BE2C (cell line): ENCODE measurements at places on chromosomes 6 and 20.

DNA sequence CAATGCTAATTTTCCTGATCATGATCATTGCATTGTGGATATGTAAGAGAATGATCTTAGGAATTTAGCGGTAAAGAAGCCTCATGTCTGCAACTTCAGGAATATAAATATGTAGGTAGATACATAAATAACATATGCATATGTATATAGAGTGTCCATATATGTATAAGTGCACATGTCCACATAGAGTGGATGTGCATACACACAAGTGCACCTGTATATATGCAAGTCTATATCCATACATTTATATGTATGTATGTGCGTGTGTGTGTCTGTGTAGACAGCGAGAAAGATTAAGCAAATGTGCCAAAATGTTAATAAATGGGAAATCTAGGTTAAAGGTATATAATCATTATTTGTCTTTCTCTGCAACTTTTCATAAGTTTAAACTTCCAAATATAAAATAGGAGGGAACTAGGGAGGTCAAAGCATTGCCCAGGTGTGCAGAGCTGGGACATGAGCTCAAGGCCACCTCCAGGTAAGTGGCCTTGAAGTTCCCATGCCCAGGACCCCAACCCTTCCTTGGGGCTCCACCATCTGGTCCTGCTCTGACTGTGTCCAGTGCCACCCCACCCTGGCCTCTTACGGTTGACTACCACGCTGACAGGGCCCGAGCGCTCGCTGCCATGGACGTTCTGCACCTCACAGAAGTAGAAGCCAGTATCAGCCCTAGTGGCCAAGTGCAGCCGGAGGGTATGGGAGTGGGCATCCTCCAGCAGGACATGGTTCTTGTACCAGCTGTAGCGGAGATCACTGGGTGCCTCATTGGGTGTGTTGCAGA is 9.6 kb downstream of the SIGLEC1 start:
- DNase-seq = no peak

DNA sequence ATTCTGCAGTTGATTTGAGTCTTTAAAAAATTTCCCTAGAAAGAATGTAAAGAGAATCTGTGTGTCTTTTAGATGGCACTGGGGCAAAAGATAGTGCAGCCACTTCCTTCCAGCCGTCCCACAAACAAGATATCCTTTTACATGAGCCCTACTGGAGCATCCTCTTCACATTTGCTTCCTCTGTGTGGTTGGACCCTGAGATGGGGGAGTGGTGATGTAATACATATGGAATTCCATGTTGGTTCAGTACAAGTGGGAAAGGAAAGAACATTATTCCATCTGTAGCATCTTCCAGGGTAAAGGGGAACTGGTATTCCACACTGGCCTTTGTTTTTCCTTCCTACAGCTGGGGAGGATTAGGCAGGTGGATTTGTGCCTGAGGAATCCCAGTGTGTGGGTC is 78.9 kb upstream of the ISM1 start:
- DNase-seq = no peak

DNA sequence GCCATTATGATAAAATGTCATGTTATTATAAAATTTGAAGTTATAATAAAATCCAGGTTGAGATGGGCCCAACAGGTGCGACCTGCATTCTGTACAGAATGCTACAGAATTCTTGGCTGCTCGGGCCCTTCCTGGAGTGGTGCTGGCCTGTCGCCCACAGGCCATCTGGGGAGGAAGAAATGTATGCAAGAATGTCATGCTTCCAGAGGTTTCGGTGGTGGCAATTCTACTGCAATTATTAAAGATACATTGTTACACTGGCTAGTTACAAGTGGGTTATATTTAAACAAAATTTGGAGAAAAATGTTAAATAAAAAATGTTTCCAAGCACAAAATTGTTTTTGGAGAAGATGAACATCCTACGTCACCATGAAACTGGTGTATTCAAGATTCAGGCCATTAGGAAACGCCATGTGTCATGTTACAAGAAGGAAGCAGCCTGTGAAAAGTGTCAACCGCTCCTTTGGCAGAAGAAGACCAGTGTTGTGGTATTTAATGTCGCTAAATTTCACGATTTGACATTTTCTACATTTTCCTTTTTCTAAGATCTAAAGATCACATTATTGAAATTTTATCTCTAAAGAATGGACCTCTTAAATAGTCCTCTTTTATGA is 7.1 kb downstream of the RAMACL start:
- no peak for DNase-seq

DNA sequence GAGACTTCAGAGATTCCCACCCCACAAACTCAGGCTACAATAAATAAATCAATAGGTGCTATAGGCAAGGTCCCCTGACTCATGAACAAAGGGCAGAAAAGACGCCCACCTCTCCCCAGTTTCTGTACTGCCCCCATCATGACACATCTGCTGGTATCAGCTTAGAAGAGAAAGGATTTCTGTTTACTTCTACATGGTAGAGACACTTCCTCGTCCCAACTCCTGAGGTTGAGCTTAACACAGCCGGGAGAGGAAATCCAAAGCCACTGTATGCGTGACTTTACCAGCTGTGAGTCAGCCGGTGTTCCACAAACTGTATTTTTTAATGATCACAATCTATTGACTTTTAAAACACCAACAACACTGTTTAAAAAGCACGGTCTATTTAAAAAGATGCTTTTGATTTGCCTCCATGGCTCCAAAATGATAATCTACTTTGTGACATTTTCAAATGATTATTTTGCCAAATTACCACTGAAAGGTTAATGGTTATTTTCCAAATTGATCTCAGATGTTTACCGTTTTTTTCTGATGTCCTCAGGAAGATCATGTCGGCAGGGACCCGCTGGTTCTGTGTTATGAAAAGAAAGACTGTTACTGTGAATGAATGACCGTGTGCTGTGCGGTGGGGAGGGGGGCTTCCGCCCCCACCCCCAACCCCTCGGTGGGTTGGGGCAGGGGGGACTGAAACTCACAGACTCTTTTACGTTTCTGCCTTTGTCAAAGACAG is 72.5 kb downstream of the ATP9A start:
- DNase-seq = no peak

GRCh38 chr6:106539936-106540335 is 89.4 kb downstream of the RTN4IP1 start:
- no peak for DNase-seq
